Myocyte (in vitro differentiated cells): ENCODE measurements at places on chromosomes 1 and 21. TPM values are rescaled to one million over a fixed set of nuclear protein-coding genes. Genes with fewer than 3 reads are reported as not detected.

SAMSN1 gene
- not detected in 2 replicates for total RNA-seq

DNA sequence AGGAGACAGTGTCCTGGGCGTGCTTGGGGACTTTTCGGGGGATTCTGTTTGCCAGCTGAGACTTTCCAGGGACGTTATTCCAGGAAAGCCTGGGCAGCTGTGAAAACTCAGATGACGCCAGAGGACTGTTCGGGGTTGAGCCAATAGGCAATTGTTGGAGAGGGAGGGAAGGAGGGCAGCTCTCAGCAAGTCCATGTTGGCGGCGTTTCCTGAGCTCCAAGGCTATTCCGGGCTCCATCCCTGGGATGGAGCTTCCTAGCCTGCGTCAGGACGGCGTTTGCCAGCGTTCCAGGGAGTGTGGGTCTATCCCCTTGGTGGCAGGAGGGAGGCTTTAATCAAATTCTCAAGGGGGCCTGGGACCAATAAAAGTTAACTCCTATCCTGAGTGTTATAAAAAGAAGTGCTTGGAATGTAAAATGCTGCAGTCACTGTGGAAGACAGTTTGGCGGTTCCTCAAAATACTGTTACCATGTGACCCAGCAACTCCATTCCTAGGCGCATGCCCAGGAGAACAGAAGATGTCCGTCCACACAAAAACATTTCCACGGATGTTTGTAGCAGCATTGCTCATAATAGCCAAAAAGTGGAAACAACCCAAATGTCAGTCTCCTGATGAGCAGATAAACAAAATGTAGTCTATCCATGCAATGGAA is 15.2 kb downstream of the SLC27A3 start:
- peak; percentile 92 for DNase-seq

- no peak for DNase-seq
These were observed 49.7 kb downstream of the RCAN1 start for GRCh38 chr21:34565238-34565637.

XCL2 gene
- total RNA-seq = not detected in 2 replicates

TBX19 gene
- 0.62 and 1.3 TPM in 2 replicates for total RNA-seq

C1orf116 gene
- 0.13 TPM in 1 of 2 replicates, not detected in the other for total RNA-seq

DSTYK gene
- total RNA-seq = 8.4 and 11.6 TPM in 2 replicates

GRCh38 chr1:173297798-173298391 is 90.8 kb upstream of the TNFSF4 start:
- DNase-seq = no peak

GRCh38 chr1:6241887-6242740 is 1.9 kb upstream of the HES3 start:
- no peak for DNase-seq

- DNase-seq = no peak
These were observed 29.3 kb upstream of the SELENON start for GRCh38 chr1:25770541-25771220.

- DNase-seq = peak; percentile 68
These were observed 353.4 kb upstream of the NEGR1 start for GRCh38 chr1:72635719-72636118.

- DNase-seq = no peak
These were observed 37.5 kb downstream of the S100B start for GRCh38 chr21:46567348-46567747.

GRCh38 chr1:85224295-85224694 is 23.5 kb upstream of the SYDE2 start:
- DNase-seq = no peak

- peak; percentile 64 for DNase-seq
These were observed 6.5 kb upstream of the FGGY start for GRCh38 chr1:59290193-59290949.

- peak; percentile 61 for DNase-seq
These were observed 51.0 kb downstream of the BACH1 start for GRCh38 chr21:29349702-29350101.

FCRLB gene
- 0.21 and 0.57 TPM in 2 replicates for total RNA-seq

DNA sequence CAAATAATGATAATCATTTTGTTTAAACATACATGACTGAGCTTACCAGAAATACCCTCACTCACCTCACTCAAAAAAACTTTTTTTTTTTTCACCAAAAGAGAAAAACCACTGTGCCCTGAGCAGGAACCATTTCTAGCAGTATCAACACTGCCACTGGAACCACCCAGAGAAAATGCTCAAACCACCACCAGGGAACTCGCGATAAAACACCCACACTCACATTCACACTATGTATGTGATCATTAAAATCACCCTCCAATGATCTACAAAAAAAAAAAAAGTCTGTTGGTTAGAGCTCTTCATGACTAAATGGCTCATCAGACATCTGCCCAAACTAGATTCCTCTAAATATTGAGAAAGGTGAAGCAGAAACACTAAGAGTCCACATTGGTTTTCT is 11.5 kb downstream of the TIAM1 start:
- DNase-seq = no peak

DNA sequence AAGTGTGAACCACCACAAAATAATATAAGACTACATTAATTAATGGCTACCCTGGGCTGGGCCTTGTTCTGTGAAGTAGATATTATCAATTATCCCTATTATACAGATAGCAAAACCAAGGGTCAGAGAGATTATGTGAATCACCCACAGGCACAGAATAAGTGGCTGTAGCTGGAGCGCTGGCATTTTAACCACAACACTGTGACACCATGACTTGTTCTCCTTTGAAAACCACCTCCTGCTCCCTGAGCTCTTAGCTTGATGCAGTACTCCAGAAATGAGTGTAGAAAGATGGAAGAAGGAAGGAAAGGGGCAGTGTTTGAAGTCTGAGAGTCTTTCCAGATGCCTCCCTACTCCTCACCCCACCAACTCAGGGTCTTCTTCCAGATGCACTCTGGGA is 29.5 kb upstream of the JUN start:
- peak; percentile 30 for DNase-seq

KPRP gene
- not detected in 2 replicates for total RNA-seq

DNA sequence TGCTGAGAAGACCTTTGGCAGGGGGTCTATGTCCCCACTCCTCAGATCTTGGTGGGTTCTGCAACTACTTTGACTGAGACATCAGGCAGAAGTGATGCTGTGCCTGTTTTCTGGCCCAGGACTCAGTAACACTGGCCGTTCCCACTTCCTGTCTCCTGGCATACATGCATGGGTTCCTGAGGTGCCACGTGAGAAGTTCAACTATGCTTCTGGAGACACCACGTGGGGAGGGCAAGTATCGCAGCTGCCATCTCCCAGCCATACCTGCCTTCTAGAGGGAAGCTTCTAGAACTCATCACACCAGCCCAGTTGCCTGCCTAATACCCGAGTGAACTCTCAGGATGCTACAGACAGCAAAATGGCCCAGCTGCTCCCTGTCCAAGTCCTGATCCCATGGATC is 65.8 kb downstream of the TRABD2B start:
- DNase-seq = no peak

DNA sequence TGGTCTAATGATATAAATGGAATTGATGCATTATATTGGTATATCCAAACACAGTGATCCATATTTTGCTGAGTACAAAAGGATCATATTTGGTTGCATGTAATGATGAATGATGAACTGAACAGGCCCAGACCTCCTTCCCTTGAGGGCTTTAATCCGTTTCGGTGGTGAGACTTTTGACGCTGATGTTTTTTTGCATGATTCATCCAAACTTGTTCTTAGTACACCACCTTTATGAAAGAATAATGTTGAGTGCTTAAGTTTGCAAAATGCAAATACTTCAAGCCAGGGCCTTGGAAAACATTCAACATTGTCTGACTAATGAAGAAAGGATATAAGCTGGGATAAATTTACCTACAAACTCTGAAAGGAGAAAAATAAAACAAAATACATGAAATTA is 19.2 kb downstream of the HOOK1 start:
- DNase-seq = no peak

DNA sequence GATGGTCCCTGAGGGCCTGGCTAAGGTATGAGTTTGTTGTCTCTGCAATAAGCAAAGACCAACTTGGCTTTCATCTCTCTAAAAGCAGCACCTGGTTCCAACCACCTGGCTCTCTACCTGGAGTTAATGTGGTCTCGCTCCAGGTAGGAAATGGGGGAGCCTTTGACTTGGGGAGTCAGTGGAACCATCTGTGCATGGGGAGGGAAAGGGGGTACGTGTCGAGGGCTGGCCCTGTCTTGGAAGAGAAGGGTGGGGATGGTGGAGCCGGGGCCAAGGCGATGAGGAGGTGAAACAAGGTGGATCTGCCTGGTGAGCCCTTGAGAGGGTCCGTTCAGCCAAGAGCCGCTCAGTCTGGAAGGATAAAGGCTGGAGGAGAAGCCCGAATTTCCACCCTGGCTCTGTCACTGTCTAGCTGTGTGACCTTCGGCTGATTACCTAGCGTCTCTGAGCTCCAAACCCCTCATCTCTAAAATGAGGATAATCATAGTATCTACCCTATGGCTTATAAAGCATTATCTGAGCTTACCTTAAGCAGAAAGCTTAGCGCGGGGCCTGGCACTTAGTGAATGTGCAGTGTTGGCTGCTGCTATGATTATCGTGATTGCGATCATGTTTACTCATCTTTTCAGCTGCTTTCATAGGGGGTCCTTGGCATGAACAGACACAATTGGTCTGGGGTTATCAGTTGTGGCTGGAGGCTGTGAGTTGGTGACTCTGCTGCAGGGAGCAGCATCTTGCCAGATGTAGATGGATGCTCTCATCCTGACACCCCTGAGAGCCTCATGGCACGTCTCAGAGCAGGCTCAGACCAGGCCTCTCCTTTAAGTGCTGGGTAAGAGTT is 78.7 kb downstream of the ACTL8 start:
- no peak for DNase-seq

DNA sequence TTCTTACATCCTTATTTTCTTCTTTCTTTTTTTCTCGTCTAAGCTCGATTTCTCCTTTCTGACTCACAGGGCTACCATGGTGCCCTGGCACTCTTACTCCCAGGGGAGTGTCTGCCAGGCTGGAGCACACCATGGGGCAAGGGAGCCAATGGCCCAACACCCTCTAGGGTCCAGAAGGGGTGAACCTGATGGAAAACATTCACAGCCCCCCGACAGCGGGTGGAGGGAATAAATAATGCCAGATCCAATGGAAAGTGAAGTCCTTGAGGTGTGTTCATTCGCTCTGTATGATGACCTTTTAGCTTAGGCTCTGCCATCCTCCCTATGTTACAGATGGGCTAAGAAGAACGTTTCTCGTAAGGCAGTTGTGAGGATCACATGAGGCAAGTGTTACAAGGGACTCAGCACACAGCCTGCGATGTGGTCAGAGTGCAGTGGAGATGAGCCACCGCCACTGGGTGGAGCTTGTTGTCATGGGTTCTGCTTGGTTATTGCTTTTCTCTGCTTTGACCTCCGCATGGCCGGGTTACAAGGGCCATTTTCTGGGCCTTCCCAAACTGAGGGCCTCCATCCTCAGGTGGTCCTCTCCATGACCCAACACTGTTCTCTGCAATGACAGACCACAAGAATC is 3.5 kb upstream of the FCMR start:
- DNase-seq = no peak

DNA sequence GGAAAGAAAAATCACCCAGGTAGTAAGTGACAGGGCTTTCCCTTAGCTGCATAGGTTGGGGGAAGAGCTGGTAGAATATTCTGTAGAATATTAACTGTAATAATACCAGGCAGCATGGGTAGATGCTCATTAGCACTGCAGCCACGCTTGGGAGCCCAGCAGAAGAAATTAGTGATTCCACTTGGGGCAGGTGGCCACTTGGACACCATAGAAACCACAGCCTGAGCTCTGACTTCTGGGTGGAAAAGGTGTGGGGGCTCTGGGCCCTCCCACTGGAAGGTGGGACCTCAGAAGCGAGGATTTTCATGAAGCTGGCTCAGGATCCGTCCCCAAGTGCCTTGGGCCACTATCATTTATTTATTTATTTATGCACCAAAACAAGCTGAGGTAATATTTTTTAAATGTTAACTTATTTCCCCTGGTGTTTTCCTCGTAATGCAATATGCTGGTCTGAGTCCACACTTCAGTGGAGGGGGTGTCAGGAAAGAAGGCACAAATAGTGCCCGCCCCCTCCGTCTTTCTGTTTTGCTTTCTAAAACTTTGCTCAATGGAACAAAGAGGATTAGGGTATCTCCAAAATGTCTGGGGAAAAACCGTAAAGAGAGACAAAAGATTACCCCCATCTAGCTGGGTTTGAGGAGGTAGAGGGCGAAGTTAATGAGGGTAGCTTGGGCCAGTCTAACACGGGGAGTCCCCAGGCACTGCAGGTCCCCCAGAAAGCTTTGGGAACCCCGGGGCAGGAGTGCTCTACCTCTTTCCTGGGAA is 75.2 kb upstream of the GADD45A start:
- no peak for DNase-seq

DNA sequence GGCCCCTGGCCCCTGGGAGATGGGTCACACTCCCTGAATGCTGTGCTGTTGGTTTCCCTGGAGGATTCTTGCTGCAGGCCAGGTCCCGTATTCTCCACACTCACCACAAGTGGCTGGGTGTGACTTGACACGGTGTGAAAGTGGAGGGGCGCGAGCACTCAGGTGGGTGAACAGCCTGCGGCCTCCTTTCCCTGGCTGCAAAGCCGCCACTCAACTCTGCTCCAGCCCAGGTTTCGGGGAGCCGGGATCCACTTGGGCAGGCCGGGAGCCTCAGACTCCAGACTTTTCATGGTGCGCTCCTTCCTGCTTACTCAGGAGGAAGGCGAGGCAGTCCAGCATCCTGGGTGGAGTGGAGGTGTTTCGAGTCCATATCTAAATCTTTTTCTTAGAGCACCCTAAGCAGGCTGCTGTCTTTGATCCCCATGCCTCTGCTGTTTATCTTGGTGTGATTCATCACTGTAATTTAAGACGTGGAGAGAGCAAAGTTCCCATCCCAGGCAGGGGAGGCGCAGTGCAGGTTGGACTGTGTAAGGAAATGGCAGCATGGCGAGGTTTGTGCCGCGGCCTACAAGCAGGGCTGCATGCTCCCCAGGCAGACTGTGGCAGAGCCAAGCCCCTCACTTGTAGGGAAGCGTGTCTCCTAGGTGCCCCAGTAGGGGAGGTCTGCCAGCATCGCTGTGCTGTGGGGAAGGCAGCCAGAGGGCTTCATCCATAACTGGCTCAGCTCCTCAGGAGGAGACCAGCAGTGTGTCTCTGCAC is 29.6 kb downstream of the VANGL1 start:
- peak; percentile 60 for DNase-seq

GRCh38 chr1:175073633-175074032 is 6.0 kb downstream of the TNN start:
- no peak for DNase-seq

DNA sequence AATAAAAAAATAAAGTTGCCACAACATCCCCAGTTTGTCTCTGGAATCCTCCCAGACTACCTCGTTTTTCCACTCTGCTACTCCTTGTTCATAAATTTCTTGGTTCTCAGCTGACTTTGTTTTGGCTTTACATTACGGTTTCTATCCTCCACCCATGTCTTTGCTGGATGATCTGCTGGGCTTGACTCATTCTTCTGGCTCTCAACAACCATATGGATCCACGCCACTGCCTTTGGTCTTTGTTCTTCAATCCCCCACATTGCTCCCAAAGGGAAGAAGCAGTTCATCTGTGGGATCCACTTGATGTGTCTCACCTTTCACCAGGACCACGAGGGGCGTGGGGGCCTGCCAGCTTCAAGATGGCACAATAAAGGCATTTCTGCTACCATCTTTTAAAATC is 67.1 kb upstream of the NBL1 start:
- DNase-seq = no peak
